Lung (tissue), 17 donors: ENCODE measurements at places on chromosomes 7 and 10. TPM values are rescaled to one million over a fixed set of nuclear protein-coding genes. Genes with fewer than 3 reads are reported as not detected.

DNA sequence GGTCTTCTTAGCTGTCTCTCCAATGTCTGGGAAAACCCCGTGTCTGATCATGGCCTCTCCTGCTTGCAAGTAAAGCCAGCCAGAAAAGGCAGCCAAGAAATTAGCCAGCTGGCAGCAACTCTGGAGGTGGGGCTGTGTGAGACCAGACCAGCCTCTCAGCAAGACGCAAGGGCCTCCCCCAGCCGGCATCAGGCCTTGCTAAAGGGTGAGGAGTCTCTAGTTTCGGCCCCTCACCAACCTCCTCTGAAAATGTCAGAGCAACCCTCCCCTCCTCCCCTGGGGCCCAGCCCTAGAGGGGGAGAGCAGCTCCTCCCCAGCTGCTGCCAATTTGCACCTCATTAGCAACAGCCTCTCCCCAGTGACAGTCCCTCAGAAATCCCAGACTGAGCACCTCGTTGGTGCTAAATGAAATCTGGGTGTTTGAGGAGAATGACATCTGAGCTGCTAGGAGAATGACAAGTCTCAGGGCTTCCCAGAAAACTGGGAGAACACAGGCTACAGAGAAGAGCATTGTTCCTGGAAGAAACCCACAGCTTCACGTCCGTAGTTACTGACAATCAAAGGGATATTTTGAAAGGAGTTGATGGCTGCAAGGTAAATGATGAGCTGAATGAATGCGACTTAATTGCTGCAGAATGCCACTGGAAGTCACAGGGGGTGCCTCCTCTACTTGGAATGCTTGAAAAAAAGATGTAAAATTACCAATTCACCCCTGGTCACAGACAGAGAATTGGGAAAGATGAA lies 25.9 kb downstream of the DGKI start:
- peak; percentile 90 for DNase-seq

- DNase-seq: no peak
Measured at GRCh38 chr10:43969506-43969905, 320.8 kb upstream of the ZNF32 start.

The CNNM1 gene
- polyA plus RNA-seq: 0.15 TPM

DNA sequence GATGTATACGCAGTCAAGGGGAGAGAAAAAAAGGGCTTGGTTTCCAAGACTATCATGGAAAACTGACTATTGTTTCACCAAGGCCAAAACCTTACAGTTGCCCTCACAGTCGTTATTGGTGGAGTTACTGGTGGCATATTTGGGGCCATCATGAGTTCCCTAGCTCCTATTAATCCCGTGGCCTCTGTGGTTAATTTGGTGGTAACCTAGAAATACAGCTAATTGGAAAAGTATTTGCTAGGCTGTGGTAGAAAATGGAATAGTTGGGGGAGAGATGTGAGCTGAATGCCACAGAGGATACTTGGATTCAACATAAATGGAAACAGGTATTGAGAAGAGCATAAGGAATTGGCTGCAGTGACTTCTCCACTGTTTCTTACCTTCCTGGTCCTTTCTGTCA lies 450.7 kb downstream of the KCNMA1 start:
- no peak for DNase-seq

The SPDYE8 gene
- not detected for polyA plus RNA-seq

GRCh38 chr7:55212176-55212575 lies 153.0 kb upstream of the LANCL2 start:
- DNase-seq: no peak

GRCh38 chr10:58586282-58587245 lies 73.9 kb downstream of the BICC1 start:
- DNase-seq: peak; percentile 35

The SFXN2 gene
- 10.8 TPM for polyA plus RNA-seq

The TMEM26 gene
- 0.16 TPM for polyA plus RNA-seq

GRCh38 chr7:130063036-130063435 lies 7.3 kb upstream of the KLHDC10 start:
- peak; percentile 44 for DNase-seq

GRCh38 chr10:3780021-3780770 lies 4.8 kb downstream of the KLF6 start:
- no peak for DNase-seq

GRCh38 chr10:52383088-52383487 lies 69.0 kb downstream of the DKK1 start:
- DNase-seq: no peak

- DNase-seq: no peak
Measured at GRCh38 chr7:27605283-27605682, 57.4 kb downstream of the HIBADH start.

- DNase-seq: no peak
Measured at GRCh38 chr10:5545426-5545777, 20.6 kb downstream of the CALML3 start.

DNA sequence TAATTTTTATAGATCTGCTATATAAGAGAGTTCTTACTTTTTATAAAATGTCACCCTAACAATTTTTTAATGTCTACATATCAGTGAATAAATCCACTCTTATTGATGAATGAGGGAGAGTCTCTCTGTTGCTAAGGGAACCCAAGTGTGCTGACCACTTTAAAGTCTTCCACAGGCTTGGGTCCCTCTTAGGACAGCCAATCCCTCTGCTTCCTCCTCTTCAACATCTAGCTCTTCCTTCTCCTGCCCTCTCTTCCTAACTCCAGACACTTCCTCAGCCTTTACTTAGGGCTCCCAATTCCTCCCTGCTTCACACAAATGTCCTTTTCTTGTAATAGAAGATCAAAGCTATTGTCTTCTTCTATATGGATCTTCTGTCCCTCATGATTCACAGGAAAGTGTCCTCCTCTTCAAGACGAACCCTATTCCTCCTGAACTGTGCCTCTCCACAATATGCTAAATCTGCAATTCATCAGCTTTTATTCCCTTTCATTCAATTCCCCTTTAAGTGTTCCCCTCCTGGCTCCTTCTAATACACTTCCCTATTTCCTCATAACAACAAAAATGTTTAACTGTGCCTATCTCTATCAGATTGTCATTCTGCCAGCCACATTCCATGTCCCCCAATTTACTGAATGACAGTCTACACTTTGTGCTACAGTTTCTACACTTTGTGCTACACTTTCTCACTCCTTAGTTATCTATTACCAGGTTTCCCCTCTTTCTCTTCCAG lies 37.7 kb downstream of the CDK6 start:
- DNase-seq: peak; percentile 83

- no peak for DNase-seq
Measured at GRCh38 chr7:3274131-3274530, 26.9 kb upstream of the SDK1 start.

GRCh38 chr7:134891696-134892678 lies 94.3 kb upstream of the AGBL3 start:
- peak; percentile 90 for DNase-seq

DNA sequence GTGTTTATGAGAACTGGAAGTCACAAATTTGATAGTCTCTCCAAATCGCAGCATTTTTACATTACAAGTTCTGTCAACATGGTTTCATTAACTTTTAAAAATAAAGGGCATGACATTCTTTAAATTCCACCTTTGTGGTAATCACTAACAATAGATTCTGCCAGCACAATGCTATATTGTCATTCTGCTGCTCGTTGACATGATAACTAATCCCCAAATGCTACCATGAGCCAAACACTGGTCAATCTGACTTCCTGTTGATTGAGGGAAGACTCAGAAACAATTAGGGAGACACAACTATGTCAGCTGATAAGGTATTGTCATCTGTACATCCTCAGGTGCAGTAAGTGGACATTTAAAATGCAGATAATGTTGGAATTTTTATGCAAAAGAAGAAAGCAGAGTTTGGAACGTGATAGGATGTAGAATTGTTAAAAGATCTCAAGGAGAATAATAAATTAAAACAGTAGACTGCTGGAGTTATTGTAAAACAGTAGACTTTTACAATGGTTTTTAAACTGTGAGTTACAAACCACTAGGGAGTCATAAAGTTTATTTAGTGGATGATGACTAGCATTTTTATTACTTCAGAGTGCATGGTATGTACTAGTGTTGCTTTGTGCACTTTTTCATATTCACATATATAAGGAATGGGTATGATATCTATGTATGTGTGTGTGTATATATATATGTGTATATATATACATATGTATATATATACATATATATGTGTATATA lies 126.4 kb upstream of the DKK1 start:
- no peak for DNase-seq

DNA sequence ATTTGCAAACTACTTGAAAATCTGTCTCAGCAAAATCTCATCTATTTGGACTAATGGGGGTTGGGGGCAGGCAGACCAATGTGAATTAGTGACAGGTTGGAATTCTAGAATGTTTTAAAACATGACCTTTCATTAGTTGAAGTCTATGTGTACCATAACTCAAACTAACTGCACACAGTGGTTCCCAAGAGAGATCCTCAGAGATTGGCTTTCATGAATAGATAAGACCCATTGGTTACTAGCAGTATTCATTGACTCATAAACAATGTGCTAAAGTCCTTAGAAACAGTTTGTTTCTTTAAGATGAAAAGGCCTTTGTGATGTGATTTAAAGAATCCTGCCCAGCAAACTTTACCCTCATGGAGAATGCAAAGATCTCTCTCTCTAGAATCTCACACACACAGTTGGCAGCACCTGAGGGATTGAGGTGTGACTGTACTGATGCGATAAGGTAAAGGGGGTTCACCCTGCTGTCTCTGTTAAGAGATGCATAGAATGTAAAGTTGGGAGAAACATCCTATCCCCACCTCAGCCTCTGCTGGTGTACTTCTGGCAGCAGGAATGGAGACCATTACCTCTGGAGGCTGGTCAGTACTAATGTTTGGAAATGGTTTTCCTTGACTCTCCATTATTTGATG lies 70.7 kb downstream of the ZNF92 start:
- DNase-seq: no peak

DNA sequence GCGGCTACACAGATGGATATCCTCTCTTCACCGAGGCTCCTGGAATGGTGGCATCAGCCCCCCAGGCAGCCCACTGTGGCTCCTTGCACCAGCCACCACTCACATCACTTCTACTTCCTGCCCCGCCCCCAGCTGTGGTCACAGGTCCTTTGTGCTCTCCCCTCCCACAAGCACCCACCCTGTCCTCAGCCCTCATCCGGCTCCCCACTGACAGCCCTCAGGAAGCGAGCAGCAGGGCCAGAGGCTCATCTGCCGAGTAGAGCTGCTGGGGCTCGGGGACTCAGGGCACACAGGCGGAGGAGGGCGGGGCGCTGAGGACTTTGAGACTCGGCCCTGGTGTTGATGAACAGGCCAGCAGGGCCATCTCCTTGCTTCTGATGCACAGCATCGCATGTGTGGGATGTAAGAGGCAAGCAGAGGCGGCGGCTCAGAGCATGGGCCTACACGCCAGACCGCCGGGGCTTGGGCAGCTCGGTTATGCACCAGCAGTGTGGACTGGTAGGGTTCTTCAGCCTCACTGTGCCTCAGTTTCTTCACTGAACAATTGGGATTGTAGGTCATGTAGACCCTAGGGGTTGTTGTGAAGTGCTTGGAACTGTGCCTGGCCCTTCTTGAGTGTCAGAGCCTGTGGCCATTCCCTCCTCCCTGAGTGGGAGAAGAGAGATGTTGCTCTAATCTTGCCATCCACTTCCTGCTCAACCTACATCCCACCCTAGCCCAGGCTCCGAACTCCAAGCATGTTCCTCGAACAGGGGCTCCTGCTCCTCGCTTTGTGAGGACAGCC lies at the start of gene PRF1:
Gene PRF1 (minus strand): TSS at position 77 of the 784 bp plus-strand sequence. CDS start 1,839 bp downstream, outside the sequence.
- no peak for DNase-seq

DNA sequence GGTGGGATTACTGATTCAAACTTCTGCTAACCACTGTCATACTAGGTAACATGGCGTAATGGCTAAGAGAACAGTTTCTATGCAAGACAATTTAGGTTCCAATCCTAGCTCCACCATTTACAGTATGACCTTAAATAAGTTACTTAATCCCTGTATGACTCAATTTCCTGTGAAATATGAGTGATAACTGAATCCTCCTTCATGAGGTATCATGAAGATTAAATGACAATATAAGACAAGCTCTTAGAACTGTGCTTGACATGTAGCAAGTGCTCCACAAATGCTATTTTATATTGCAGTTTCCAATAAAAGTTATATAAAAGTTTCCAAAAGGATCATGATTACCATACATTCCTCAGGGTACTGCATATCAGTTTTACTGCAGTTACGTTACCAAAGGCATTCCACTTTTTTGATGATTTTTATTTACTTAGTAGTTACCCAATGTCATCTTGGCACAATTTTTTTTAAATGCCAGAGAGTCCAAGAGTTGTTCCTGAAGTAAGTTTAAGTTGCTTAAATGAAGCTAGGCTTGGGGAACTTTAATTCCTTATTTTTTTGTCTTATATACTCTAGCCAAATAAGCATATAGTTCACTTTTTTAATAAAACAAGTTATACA lies 7.1 kb downstream of the DOCK4 start:
- DNase-seq: no peak

DNA sequence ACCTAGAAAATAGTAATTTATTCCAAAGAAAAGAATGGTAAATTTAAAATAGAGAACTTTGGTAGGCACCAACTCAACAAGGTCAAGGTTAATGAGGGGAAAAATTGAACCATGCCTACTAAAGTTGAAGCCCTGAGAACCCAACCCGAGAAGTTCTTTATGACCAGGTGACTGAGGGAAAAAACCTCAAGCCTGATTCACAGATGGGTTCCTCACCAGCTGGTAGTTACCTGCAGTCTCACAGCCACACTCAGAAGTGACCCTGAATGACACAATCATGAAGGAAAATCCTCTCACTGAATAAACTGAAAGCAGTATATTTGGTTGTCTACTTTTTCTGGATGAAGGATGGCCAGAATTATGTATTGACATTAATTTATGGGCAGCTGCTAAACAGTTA lies 7.0 kb downstream of the C10orf67 start:
- no peak for DNase-seq

GRCh38 chr10:31724296-31724695 lies 204.3 kb downstream of the ARHGAP12 start:
- no peak for DNase-seq

DNA sequence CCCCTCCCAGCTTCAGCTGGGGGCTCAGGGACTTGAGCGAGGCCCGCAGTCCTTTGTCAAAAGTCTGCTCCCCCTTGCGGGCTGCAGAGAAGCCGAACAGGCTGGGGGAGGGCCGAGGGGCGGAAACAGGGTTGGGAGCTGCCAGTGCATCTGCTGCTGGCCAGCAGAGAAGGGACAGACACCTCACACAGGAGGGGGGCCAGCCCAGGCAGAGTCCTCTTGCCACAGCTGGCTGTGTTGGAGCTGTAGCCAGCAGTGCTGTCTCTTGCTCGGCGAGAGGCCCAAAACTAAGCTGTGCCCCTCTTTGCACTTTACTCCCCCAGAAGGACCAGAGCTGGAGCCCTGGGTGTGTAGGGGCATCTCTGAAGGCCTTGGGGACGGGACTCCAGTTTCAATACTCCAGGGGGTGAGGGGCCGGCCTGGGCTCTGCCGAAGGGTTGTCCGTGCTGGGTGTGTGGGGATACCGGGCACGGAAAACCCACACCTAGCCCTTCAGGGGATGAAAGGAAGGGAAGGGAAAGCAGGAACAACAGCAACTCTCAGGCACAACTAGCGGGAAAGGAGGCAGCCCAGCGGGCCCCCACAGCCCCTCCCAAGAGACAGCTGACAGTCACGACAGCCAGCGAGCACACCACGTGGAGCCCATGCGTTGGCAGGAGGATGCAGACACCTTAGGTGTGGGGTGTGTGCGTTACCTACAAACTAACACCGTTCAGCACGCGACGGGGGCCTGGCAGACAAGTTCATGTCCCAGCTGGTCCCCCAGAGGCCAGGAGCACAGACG lies 17.8 kb downstream of the YKT6 start:
- DNase-seq: peak; percentile 63

GRCh38 chr7:150405584-150406311 lies 26.6 kb downstream of the ZNF775 start:
- peak; percentile 74 for DNase-seq

The GLRX3 gene
- 51.2 TPM for polyA plus RNA-seq

GRCh38 chr10:62851442-62851841 lies 35.3 kb upstream of the EGR2 start:
- DNase-seq: no peak

The COBL gene
- polyA plus RNA-seq: 8.3 TPM

The ENTPD1 gene
- 15.6 TPM for polyA plus RNA-seq

The CHN2 gene
- 4.1 TPM for polyA plus RNA-seq
